ENCODE measurements at places on chromosomes 3 and 15.

DNA sequence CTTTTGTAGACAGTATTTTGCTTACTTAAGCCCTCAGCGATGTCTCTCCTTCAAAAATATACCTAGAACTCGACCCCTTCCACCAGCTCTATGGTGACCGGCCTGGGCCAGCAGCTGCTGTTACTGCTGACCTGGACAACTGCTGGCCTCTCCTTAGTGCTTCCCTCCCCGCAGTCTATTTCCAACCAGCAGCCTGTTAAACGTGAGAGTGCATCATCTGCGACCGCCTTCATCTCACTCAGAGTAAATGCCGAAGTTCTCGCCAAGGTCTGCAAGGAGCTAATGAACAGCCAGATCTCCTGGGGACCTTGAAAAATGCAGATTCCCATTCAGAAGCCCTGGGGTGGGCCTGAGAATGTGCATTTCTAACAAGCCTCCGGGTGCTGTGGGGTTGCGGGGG, 86.7 kb downstream of the RPLP1 start:
- no peak for DNase-seq

GRCh38 chr15:88401996-88402656, 65.1 kb downstream of the MRPL46 start:
- no peak for DNase-seq

GRCh38 chr15:47715856-47716445, 1.4 kb upstream of the SEMA6D start:
- DNase-seq = no peak

DNA sequence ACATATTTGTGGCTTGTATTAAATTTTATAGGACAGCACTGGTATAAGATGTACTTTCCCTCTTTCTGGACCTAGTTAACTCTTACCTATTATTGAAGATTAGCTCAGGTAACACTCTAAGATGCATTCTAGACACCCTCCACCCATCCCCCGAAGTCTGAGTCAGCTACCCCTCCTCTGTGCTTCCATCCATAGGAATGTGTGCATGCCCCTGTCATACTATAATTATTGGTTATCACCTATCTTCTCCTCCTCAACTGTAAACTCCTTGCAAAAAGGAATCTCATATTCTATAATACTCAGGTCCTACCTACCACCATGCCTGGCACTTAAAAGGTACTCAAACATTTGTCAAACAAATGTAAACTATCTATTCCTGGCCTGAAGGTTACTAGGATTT, 3.0 kb downstream of the PEAK1 start:
- DNase-seq = no peak

DNA sequence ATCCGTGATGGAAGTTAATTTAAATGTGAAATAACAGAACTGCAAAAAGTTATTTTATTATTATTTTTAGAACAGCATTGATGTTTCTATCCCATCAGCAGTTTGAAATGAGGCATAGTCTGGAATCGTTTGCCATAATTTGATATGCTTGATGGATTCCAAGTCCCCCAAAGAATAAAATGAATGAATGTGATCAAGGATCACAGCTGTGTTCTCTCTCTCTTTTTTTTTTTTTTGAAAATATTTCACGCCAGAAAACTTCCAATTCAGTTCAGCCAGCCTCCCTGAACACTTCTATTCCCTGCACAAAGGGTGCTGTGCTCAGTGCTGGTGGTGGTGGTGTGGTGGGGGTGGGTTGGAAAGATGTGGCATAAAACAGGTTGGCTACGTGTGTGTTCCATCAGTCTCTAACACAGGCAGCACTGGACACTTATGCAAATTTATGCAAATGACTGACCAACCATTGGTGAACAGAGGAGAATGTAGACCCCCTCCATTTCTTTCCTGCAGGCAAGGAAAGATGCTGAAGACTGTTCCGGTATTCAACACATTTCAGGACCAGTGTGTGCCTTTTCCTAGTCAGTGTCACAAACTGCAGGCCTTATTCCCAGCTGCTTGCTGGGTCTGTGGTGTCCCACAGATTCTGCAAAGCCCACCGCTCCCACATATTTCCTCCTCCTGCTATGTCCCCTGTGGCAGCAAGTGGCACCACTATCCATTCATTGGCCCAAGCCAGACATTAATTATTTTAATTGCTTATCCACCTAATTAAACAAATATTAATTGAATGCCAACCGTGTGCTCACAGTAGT, 10.6 kb downstream of the ARNT2 start:
- DNase-seq = no peak

- DNase-seq = no peak
Measured at GRCh38 chr15:70319466-70319865, 221.7 kb upstream of the TLE3 start.

DNA sequence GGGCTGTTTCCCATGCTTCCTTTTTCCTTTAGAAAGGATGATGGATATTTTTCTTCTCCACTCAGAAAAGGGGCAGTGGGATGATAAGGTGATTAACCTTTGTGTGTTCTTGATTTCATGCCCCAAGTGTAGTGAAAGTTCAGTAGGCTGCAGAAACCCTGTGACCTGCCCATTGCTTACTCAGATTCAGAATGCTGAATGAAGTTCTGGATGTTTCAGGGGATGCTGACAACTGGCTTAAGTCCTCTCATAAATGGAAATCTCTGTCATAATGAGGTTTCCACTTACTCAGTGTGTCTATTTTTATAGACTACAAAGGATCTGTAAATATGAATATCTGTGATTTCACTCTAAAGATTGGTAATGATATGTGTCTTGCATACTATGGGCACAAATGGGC, 471.3 kb upstream of the TPRG1 start:
- no peak for DNase-seq

DNA sequence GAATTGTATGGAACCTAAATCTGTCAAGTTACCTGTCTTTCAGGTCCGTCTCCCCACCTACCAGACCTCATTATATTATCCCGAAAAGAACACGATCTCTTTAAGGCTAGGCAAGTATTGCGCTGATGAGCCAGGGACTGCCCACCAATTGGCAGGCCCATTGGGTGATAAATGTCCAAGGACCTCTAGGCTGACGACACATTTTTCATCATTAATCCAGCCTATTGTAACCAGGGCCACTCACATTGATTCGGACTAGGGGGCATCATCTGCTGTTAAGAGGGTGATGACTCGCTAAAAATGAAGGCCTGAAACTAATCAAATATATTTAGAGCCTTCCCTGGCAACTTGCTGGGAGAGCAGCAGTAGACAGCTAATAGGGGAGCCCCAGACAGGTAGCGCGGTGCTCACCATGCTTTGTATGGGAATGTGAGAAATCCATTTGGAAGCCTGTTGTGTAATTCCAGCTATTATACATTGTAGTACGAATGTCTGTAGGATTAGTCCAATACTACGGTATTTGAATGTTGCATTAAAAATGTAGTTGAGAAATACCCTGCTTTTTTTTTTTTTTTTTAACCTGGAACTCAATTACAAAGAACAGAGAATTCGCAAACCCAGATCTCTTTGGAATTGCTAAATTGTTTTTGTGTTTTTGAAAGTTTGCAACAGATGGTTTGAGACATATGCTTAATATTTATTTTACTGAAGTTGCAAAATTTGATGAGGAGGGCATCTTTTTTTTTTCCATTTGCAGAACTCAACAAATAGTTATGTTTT, 156.1 kb downstream of the ROBO2 start:
- no peak for DNase-seq
